ENCODE measurements at places on chromosomes 6 and 20. TPM values are rescaled to one million over a fixed set of nuclear protein-coding genes. Genes with fewer than 3 reads are reported as not detected.

HLA-DPB1 gene
- total RNA-seq = 34.1 TPM

DYNLT1 gene
- 126 TPM for total RNA-seq

HLA-DRB1 gene
- total RNA-seq = 26.4 TPM

DNA sequence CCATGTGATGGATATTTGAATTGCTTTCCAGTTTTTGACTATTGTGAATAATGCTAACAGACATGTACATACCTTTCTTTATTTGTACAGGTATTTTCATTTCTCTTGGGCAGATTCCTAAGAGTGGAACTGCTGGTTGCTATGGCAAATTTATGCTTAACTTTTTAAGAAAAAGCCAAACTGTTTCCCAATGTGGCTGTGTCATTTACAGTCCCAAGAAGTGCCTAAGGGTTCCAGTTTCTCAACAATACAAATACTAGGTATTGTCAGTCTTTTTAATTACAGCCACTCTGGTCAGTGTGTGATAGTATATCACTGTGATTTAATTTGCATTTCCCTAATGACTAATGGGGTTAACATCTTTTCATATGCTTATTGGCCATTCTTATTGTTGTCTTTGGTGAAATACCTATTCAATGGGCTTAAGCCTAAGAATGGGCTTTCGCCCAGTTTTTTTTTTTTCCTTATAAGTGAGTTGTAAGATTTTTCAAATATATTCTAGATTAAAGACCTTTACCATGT, 10.3 kb downstream of the REPS1 start:
- DNase-seq = no peak

GRCh38 chr6:36668591-36668990, 9.9 kb upstream of the CDKN1A start:
- DNase-seq = no peak

DNA sequence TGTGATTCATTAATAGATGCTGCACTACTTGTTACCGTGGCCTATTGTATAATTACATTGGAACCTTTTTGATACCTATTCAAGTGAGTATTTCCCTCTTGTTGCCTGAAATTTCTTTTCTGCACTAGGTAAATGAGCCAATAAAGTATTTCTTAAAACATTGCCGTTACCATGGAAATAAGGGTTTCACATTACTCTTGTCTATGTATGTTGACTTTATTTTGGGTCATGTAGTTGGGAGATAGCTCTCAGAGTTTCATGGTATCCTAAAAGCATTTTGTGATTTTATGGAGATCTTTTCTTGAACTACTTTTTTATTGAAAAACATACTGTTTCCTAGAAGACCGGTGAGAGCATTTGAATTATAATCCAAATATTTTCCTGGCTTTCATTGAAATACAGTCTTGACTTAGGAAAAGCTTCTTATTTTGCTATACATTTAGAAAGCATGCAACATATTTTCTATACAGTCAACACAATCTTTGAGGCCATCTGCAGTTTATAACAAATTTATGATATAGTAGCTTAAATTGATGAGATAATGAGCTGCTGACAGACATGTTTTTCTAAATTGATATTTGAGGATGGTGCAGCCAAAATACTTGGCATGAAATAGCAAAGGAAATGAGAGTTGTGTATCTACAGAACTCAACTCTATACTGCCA, 650.4 kb downstream of the RFPL4B start:
- no peak for DNase-seq

BANF2 gene
- total RNA-seq = not detected

GABRR1 gene
- total RNA-seq = not detected

- no peak for DNase-seq
Measured at GRCh38 chr20:54091120-54091480, 20.7 kb upstream of the BCAS1 start.

CST1 gene
- not detected for total RNA-seq

DNA sequence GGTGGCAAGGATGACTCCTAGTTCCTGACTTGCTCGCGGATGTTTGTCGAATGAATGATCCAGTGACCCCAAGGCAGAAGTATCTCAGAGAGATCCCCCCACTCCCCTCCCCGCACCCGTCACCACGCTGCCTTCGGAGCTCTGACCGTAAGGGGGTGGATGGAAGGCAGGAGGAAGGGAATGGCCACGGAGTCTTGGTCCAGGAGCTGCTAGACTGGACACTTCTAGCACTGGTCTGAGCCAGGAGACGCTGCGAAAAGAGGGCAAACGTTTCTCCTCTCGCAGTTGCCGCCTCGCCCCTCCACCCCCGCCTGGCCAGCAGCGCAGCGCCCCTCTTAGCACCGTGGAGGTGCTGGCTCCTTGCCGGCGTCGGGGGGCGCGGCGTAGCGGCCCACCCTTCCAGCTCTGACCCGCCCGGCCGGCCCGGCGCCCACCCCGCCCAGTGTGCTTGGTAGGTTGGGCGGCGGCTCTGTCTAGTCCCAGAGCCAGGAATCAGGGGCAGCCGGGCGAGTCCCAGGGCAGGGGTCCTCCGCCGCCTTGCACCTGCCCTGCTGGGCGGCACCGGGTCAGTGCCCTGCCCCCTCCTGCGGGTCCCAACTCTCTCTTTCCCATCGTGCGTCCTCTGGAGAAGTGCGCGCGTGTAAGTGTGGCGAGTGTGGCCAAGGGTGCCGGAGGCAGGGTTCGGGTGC, 2.4 kb upstream of the DBNDD2 start:
- peak; percentile 60 for DNase-seq

GLP1R gene
- total RNA-seq = 7.5 TPM

DNA sequence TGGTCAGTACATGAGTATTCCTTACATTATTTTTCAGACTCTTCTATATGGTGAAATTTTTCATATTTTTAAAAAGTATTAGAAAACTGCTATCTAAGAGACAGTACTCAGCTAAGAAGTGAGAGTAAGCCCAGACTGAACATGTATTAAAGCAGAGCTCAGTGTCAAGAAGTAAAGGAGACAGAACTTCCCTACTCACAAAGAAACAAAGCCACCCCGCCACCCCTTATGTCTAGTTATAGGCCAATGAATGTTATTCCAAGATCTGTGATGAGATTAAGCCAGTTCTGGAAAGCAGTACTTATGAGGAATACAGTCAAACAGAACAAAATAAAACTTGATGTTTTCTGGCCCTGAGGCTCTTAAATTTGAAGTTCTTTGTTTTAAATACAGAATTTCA, 114.5 kb downstream of the RNGTT start:
- DNase-seq = no peak

DNA sequence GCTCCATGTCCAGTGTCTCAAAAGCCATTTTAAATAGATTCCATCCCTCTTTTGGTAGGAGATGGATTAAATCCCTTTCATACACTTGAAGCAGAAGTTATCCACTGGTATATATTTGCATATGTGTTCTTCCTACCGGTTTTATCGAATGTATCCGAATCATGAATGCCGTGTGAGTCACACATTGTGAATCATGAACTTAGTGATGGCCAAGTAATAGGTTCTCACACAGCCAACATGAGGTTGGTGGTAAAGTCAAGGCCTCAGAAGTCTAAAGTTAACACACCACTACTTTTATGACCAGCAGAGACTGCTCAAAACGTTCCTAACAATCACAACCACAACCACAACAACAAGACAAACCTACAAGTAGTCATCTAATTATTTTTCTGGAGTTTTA, 345.5 kb downstream of the THBS2 start:
- no peak for DNase-seq

MAP7 gene
- total RNA-seq = 3.1 TPM

DNA sequence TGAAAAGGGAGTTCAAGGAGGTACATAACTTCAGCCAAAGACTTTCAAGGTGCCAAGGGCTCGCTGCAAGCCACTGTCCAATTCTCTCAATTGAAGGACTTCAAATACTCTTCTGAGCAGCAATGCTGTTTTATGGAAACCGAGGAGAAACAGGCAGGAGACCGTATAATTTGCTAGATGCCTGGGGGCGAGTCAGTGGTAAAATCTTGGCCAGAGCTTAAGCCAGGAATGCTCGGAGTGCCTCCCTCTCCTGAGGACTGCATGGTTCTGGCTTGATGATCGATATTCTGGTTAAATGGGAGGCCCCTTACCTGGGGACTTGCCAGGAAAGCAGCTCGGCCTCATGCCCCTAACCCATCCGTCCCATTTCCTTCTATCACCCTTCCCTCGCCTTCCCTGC, 35.8 kb upstream of the NOP56 start:
- no peak for DNase-seq

GRCh38 chr6:128874863-128875262, 8.1 kb upstream of the LAMA2 start:
- DNase-seq = no peak

DNA sequence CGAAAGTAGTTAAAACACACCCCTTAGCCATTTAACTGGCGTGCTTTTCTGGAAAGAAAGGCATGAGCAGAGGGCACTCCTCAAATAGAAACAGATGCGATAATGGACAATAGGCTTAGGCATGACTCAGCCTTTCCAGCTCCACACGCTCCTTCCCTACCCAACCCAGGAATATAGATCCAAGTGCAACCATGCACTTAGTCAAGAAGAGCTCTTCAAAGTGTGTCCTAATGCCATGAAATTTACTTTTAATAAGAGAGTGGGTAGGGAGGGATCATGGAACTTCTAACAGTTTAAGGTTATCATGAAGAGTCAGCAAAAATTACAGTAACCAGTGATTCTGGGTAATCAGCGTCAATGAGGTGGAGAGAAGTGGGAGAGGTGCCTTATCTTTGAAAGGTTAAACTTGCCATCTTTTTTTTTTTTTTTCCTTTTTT, 2.4 kb upstream of the EFHC1 start:
- DNase-seq = no peak

DNA sequence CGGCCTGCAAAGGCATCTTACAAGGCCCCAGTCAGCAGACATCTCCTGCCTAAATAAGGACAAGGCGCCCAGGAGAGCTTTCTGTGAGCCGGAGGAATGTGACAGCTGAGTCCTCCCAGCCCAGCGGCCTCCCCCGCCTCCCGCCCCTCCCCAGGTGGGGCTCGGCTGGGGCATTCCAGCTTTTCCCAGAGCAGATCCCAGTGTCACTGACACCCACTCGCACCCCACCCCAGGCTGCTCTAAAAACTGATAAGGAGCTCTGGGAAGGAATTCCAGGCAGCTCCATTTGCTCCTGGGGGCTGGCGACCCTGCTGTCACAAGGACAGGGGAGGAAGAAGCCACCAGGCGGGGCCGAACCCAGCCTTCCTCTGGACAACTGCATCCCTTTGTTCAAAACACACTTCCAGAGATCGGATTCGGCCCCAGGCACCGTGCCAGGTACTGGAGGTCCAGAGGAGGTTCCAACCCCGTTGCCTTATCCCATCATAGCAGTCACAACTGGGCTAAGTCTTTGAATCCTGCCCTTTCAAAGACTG, 49.7 kb downstream of the JPH2 start:
- DNase-seq = peak; percentile 72

KCNS1 gene
- total RNA-seq = 0.14 TPM

GRCh38 chr20:48456366-48457192, 371.2 kb downstream of the PREX1 start:
- no peak for DNase-seq

GRCh38 chr6:156410649-156411048, 366.5 kb upstream of the ARID1B start:
- DNase-seq = no peak

DNA sequence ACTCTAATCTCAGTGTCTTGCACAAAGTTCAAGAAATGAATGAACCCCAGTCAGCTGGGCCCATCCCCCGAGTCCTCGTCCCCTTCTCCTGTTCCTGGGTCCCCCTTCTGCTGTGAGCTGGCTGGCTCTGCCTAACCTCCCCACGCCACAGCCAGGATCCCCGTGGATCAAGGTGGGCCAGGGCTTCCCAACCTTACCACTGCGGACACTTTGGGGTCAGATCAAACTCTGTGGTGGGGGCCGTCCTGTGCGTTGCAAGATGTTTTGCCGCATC, 116.2 kb downstream of the SULF2 start:
- DNase-seq = no peak

DNA sequence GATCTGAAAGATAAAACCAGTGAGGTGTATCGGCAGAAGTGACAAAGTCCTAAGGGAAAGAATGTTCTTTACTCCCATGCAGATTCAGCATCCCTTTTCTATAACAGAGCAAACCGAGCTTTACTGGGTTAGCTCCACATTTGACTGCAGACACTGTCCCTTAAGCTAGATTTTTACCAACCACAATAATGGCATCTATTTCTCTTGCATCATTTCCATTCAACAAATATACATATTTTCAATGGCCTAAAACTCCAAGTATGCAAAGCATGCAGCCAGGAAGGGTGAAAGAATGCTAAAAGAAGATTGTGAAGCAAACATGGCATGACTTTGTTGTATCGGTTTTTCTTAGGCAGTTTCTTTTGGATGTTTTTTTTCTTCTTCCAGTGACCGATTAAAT, 255.4 kb downstream of the OGFRL1 start:
- DNase-seq = no peak

PEX3 gene
- 21.0 TPM for total RNA-seq

DNA sequence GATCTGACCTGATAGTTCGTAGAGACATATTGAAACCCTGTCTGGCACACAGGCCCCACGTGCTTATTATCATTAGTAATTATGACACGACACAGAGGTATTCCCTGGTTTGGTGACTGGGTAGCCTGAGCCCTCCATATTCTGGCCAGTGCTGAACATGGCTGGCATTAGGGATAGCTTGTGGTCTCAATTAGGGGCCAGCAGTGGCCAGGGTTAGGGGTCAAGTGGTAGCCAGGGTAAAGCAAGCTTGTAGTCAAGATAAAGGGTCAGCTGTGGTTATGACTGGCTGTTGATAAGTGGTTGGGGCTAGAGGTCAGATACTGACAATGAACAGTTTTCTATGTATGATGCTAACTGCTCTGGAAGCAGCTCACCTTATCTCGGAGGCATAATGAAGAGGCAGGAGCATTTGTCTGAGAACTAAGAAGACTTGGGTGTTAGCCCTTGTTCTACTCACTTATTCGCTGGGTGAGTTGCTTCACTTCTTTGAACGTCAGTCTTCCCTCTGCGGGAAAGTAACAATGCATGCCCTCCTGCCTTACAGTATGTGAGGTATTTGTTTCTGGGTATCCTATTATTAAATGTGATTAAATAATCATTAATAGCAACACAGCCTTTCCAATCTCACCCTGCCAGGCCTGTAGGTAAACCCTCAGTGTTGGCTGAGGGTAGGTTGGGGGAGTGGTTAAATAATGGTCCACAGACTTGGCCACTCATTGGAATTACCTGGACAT, 66.7 kb downstream of the VEGFA start:
- DNase-seq = no peak

DNA sequence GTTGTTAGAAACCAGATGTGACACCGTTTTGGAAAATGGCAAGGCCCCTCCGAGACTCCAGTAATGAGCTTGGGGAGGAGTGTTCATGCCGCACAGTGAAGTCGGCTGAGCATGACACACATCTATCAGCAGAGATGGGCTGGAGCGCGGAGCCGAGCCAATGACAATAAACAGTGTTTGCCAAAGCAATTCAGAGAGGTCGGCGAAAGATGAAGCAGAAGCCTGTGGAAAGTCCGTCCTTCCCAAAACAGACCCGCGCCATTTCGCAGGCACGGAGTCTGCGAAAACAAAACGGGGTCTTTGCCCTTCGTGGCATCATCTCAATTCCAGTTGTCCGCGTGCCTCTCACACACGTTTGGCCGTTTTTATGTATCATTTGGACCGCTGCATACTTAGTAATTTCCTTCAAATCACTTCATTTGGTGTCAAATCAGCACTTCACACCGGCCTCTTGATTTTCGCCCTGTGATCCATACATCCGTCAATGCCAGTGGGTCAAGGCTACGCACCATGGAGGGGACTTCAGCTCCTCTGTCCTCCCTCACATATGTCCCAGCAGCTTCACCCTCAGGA, 71.3 kb downstream of the SULF2 start:
- DNase-seq = peak; percentile 34

RAB44 gene
- 0.05 TPM for total RNA-seq

C6orf118 gene
- not detected for total RNA-seq

- no peak for DNase-seq
Measured at GRCh38 chr20:32894026-32894483, 35.3 kb downstream of the EFCAB8 start.

SGK2 gene
- total RNA-seq = 0.30 TPM

All from left ventricle myocardium inferior (tissue), 1 donor.